SIG-M5 (cell line): ENCODE measurements at places on chromosomes 3 and 15.

DNA sequence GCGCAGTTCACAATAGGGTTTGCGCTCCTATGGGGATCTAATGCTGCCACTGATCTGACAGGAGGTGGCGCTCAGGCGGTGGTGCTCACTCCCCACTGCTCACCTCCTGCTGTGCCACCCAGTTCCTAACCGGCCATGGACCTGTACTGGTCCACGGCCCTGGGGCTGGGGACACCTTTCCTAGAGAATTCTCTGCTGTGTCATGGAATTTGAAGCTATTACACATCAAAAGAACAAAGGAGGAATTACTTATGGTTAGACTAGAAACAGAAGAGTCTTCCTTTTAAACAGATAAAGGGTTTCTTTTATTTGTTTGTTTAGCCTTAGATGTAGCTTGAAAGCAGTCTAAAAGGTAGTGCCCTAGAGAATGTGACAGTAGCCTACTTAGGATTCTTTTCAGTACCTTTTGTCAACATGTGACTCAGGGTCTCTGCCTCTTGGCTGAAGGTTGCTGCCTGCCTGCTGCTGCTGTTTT is 50.3 kb downstream of the PAK2 start:
- no peak for DNase-seq

GRCh38 chr15:77659350-77660321 is 26.9 kb upstream of the LINGO1 start:
- no peak for DNase-seq

DNA sequence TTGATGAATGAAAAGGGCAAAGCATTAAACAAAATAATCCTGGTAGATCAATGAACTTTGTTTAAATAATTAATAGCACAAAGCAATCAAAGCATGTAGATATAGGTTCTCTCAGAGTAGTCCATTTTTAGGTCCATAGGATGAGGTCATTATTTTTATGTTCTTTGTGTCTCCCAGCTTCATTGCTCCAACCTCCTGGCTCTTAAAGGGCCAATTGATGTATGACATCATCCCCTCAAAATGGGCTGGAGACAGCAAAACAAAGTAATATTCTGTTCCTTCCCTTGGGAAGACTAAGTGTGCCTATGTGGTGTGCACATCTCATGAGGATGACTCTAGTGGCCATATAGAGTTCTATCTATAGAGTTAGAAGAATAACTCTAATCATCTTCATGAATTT is 49.5 kb downstream of the HMG20A start:
- no peak for DNase-seq

GRCh38 chr15:42401544-42402454 is 42.5 kb downstream of the CAPN3 start:
- DNase-seq: no peak

DNA sequence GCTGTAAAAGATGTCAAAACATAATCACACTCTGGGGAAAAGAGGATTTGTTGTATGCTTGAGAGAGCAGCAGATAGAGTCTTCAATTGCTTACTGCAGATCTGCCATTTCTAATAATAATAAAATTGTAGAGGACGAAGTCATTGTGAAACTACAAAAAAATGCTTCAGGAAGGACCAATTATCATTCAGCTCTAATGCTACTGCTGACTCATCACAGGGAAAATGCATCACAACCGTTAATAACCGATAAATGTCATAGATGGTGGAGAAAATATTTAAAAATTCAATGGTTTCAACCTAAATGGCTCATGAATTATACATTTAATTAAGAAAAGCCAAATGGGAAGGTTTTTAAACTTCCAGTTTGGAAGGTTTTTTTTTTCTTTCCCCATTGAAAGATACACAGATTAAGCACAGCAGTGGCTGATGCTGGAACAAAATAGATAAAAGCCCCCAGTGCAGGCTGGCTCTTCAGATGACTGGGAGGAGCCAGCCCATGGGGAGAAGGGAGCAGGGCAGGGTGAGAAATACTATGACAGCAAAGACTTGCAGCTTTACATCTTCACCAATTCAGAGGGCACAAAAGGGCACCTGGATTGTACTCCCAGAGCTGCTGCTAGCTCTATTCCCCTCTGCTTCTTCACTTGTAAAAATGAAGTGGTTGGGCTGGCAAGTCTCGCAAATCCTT is 196.1 kb downstream of the CNTN6 start:
- no peak for DNase-seq

DNA sequence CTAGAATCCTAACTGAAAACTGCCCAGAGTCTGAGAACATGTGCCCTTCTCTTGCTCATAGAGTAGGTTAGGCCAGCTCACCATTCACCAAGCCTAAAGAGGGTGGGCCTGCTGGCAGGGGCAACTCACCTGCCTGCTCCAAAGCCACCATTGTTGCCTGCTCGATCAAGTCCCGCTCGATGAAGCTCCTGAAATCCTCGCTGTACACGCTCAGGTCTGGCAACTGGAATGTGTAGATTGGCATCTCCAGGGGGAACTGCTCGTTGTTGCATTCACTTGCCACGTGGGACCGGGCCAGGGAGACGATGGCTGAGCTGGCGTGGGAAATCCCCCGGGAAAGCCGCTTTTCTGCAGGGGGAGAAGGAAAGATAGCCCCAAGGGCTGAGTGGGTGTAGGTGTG is 232.2 kb downstream of the KLF13 start:
- no peak for DNase-seq

- no peak for DNase-seq
Measured at GRCh38 chr3:15681668-15682067, 80.1 kb downstream of the BTD start.

DNA sequence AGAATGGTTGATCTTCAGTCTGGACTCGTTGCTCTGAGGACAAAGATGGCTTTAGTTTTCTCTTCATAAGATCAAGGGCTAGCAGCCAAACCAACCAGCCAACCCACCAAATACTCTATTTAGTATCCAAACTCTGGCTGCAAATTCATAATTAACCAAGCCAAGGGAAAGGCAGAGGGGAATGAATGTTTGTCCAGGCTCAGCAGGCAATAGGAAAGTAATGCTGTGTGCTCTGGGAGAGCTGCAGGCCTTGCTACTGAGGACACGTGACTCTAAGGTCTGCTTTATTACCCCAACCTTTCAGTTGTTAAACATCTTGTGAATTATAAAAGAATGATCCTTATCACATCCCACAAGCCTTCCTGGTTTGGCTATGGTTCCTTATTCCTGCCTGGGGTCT is 52.3 kb upstream of the GALNT15 start:
- DNase-seq: no peak

GRCh38 chr3:177770383-177771230 is 573.3 kb upstream of the TBL1XR1 start:
- DNase-seq: no peak

GRCh38 chr15:51288143-51289065 is 50.0 kb downstream of the CYP19A1 start:
- DNase-seq: no peak

GRCh38 chr15:69557020-69557706 is 104.5 kb downstream of the RPLP1 start:
- no peak for DNase-seq

GRCh38 chr3:89227634-89228033 is 120.2 kb downstream of the EPHA3 start:
- DNase-seq: no peak

DNA sequence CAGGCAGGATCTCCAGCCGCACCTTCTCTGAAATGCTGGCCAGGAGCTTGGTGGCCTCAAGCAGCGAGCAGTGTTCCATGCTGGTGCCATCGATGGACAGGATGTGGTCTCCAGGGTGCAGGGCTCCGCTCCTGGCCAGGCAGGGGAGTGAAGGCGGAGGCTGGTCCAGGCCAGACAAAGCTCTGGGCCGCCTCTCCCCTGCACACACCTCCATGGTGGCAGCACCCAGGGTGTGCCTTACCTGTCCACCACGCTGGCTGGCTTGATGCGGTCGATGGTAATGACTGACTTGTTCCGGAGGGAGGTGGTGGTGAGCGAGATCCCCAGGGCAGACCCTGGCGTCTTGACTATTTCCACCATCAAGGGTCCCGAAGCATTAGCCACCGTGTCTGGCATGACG is 20.0 kb downstream of the GRIP2 start:
- no peak for DNase-seq

DNA sequence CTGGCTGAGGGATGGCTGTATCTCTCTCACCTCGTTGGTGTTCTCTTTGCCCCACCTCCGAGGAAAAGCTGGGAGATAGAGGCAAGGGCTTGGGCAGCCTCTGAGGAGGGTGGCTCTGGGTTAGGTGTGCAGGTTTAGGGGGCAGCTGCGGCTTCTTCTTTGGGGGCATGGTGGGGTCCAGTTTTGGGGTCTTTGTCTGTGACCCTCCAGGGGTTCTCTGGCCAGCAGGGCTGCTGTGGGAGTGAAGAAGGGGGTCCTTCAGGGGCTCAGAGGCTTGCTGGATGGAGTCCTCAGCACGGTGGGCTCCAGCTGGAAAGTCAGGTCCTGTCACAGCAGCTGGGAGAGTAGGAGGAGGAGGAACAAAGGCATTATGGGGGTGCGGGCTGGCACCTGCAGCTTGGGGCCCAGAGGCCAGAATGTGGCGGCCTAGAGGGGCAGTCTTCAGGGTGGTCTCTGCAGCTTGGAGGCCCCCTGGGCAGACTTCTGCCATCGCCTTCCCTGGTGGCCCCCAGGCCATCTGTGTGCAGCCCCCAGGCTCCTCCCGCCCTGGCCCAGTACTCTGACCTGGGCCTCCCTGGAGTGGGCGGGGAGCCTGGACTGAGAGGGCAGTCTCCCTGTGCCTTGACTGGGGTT is 7.0 kb downstream of the XIRP1 start:
- DNase-seq: no peak

DNA sequence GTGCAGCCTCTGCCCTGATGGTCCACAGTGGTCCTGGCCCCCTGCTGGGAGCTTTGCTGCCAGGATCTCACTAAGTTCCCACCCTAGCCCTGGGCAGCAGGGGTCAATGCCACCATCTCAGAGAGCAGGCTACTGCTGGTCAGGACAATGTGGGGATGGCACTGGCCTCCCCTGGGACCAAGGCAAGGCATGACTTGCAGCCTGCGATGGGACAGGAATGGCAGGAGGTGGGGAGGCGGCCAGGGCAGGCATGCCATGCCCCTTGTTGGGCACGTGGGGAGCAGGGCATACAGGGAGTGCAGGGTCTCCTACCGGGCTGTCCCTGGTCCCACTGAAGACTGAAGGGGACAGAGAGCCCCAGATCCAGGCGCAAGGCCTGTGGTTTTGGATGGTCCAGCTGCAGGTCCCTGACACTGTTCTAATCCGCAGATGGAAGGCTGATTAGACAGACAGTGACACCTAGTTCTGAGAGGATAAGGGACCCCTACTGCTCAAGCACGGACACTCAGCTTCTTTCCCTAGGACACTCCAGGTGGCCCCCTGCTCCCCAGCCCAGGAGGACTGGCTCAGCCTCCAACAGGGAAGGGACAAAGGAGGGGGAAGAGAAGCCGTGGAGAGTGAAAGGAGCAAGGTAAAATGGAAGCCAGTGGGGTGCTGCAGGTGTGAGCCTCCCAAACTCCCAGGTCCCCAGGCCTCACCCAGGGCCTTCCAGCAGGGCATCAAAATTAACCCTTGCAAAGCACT is 69.2 kb upstream of the RPL32 start:
- DNase-seq: no peak

DNA sequence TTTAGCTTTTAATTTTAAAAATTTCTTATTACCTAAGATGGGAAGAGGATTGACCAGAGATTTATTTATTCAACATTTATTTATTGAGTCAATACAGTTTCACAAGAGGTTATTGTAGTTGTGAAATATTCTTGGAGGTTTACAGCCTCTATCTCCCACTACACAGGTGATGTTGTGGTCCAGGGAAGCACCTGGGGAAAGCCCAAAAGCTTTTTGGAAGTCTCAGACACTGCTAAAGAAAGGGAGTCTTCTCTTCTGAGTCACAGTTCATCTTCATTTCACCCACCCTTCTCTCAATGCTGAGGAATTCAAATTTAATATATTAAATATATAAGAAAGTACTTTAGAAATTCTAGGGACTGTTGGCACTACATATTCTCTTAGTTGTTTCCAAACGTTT is 41.8 kb downstream of the SERPINI1 start:
- no peak for DNase-seq

DNA sequence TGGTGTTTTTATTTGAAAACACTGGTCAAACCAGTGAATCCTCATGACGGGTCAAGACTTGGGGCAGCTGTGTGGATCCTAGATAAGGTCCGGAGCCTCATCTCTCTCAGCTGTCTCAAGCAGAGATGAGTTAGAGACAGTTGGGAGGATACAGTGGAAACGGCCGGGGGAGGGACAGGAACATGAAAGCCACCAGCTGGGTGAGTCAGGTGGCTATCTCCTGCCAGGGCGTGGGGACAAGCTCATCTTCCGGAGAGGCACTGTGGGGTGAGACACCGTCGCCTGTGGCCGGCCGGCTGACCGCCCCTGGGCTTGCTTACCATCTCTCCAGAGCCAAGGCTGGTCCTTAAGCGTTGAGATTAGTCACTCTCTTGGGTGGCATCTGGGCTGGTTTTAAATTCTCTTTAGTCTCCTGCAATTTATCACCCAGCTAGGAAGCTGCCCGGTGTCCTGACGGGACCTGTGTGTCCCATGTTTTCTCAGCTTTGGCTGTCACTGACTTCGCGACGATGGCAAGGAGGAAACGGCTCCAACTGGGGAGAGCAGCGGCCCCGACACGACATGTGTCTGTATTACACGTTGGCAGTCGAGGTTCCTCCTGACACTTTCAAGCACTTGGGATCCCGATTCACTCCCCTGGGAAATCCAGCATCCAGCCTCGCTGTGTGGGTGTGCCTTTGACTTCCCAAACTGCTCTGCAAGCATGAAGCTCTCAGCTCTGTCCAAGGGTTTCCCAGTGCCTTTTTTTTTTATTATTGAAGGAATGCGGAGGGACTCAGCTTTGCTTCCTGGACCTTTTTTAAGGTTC is 7.5 kb downstream of the ST8SIA2 start:
- DNase-seq: no peak

DNA sequence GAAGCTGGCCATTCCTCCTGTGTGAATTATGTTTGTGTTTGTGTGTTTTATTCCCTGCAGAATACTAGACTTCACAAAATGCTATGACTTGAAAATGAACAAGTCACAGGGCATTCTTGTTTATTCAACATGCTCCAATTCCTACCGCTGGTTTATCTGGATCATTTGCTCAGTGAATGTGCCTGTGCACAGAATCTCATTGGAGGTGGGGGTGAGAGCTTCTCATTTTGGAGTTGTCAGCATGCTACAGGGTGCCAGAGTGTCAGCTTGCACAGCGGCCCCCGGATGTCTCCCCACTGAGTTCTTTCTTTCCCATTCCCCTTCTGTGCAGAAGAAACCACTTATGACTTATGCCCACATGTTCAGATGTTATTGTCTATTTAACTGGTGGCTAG is 428.7 kb downstream of the ROBO2 start:
- no peak for DNase-seq

GRCh38 chr15:85282504-85283115 is 97.8 kb upstream of the AKAP13 start:
- no peak for DNase-seq

GRCh38 chr15:59274126-59274970 is 67.7 kb downstream of the LDHAL6B start:
- DNase-seq: no peak

- DNase-seq: no peak
Measured at GRCh38 chr15:29037997-29038705, 152.4 kb downstream of the APBA2 start.

GRCh38 chr3:125512135-125512920 is 7.7 kb downstream of the SNX4 start:
- DNase-seq: no peak

GRCh38 chr3:46131884-46132450 is 76.1 kb downstream of the CCR1 start:
- DNase-seq: no peak
